ENCODE measurements at places on chromosomes 4 and X.

DNA sequence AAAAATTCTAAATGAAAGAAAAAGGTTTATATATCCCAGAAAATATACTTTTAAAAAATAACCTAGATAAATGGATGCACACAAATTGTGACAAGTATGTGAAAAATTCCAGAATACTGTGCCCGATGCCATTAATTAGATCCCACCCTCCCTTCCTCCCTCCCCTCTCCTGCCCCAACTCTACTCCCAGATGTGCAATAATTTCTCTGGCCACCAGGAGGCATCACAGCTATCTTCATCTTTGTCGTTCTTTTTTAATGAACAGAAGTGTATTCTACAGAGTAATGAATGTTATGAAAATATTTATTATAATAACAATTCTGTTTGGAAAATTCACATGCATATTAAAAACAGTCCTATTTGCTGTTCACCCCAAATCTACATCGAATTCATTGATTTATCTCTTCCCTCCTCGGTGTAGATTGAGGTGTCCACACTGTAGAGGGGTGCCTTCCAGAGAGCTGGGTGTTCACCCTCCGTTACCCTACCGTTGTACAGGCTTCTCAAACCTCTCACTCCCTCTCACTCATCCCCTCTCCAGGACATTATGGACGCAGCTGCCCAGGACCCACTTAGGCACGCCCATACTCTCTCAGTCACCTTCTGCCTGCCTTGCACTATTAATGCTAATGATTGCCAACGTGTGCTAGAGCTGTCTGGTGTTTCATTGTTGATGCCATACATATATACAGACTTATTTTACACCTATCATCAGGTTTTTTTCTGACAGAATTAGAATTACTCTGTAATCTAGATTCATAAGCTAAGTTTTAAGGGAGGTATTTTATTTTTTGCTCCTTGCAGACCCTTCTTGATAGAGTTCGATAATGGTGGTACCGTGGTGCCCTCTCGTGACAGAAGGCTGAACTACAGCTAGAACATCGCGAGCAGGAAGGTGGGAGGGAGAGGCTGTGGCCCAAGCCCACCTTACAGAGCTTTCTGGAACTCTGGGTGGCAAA, 14.1 kb downstream of the RAB40AL start:
- DNase-seq: peak; percentile 64

GRCh38 chr4:5883916-5884315, 9.0 kb downstream of the CRMP1 start:
- DNase-seq: peak; percentile 64

DNA sequence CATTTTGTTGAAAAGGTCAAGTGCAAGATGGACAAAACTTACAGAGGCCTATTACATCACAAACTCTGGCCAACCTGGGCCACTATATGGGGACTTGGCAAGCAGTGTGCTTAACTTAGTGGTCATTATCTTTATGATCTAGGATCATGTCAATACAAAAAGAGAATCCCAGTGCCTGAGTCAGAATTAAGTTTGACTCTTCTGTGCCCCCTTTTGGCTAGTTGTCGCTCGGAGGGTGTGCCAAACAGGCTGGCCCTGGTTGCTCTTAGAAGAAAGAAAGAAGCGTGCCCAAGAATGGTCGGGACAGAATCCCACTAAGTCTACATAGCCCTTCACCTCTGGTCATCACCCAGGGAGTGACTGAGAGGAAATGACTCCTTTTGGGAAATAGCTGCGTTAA, 100.1 kb downstream of the EIF4E start:
- DNase-seq: peak; percentile 45

GRCh38 chr4:99027304-99027703, 31.8 kb downstream of the METAP1 start:
- no peak for DNase-seq

DNA sequence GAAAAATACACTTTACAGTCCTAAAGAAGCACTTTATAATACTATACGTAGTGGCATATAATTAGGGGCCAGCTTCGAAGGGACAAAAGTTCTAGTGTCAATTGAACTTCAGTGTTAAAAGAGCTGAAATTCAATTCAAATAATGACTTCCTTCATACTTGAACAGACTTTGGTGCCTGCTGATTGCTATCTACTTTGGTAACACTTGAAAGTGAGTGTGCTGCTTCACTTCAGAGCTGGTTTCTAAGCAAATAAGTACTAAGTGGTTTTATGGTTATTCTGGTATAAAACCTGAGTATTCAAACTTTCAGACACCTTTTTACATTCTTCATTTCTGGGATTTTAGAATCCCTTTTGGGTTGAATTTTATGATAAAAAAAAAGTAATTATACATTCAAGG, 107.0 kb downstream of the SLC4A4 start:
- DNase-seq: no peak

DNA sequence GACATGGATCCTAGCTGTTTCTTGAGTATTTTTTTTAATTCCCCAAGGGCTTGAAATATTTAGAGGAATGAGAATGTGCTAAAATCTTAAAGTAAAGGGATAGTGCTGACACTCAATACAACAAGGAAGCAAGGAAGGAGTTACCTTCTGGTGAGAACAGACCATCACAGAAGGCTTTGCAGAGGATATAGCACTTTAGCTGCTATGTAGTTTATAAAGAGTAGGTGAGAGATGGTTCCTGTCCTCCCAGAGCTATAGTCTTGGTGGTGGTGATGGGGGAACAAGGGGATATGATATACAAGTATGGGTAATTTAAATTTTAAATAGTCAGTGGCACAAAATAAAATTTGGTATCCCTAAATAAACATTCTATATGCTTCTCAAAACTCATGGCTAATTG, 47.6 kb downstream of the MTHFD2L start:
- no peak for DNase-seq

DNA sequence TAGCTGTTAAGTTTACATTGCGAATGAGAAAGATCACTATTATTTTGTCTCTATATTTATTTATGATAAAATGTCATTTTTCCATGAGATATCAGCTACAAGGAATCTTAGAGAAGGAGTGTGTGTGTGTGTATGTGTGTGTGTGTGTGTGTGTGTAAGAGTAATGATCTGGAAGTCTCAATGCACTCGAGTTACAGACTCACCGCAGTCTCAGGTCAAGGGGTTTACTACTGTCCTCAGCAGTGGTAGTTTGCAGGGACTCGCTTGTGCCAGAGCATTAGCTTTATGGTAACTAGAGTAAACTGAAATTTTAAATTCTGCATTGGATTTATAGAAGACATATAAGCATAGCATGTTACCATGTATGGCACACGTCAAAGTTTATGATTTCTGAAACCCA, 30.8 kb downstream of the LRP2BP start:
- no peak for DNase-seq

DNA sequence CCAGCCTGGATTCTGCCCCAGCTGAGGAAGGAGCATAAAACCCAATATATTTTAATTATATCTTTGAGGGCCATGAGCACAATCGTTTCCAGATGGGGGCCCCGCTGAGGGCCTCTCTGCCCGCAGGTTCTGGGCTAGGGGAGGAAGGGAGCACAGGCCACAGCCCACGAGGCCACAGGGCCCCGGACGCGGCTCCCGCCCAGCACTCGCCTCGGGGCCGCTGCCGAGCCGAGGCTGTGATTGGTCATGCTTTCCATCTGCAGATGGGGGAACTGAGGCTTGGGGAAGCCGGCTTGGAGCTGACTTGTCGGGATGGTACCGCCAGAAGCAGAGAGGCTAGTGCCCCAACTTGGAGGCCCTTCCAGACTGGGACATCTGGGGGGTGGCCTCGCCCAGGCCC, 34.0 kb downstream of the TACC3 start:
- DNase-seq: no peak

GRCh38 chrX:143571521-143571920, 54.2 kb upstream of the SPANXN3 start:
- no peak for DNase-seq

- DNase-seq: no peak
Measured at GRCh38 chr4:31239886-31240285, 519.7 kb downstream of the PCDH7 start.

DNA sequence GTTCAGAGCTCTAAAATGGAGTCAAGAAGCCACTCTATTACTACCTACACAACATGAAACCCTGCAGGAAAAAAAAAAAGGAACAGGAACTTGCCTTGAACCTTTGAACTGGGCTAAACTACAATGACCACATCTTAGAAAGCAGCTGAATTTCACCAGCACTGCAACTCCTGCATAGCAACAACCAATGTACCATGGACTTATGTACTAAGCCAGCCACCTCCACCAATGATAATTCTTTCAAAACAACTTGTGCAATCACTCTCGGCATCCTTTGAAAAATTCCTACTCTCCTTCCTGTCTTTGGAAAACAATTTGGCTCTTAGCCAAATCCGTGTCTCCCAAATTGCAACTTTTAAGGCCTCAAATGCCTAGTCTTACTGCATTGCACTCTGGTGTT, 26.8 kb upstream of the FMR1 start:
- DNase-seq: no peak

- DNase-seq: peak; percentile 94
Measured at GRCh38 chr4:146175541-146176453, at the start of gene LSM6. Gene LSM6 (plus strand): TSS chr4:146175718. CDS start chr4:146182922, 7,204 bp downstream.

GRCh38 chrX:1781766-1782165, 166.9 kb downstream of the ASMT start:
- DNase-seq: no peak

GRCh38 chr4:116217781-116218180, 867.6 kb downstream of the TRAM1L1 start:
- DNase-seq: no peak

DNA sequence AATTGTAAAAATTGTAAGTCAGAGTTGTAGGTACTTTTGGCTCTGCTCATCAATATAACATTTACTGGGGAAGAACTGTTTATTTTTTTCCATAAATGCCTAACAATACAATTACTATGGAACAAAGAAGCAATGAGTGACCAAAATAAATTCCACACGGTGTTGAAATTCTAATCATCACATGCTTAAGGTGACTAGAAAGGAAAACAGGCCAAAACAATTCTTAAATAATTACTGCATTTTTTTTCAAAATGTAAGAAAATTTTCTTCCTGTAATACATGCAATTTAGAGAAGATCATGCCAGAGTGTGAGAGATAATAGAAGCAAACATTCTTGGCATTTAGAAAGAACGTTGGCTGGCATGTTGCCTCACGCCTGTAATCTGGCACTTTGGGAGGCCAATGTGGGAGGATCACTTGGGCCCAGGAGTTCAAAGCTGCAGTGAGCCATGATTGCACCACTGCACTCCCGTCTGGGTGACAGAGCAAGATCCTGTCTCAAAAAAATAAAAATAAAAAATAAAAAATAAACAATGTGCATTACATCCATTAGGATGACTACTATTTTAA, 22.5 kb downstream of the C4orf46 start:
- DNase-seq: no peak

- DNase-seq: peak; percentile 88
Measured at GRCh38 chrX:119887721-119888425, 7.8 kb upstream of the AKAP14 start.

DNA sequence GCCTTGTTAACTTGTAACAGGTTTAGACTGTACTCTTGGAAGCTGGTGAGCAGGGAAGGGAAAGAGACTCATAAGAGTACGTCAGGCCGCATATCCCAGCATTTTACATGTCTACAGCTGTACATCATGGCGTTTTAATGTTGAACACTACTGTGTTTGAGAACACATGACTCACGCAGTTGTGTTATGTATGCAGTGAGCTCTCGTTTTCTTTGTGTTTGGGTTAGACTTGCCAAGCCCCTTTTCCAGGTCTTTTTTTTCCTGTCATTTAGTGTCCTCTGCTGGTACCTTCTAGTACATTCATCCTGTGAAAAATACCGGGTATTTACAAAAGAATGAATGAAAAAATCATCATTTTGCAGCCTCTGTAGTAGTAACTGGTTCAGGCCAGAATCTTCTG, 35.3 kb downstream of the SMS start:
- no peak for DNase-seq

- DNase-seq: no peak
Measured at GRCh38 chrX:30904186-30904585, 15.1 kb upstream of the TAB3 start.

DNA sequence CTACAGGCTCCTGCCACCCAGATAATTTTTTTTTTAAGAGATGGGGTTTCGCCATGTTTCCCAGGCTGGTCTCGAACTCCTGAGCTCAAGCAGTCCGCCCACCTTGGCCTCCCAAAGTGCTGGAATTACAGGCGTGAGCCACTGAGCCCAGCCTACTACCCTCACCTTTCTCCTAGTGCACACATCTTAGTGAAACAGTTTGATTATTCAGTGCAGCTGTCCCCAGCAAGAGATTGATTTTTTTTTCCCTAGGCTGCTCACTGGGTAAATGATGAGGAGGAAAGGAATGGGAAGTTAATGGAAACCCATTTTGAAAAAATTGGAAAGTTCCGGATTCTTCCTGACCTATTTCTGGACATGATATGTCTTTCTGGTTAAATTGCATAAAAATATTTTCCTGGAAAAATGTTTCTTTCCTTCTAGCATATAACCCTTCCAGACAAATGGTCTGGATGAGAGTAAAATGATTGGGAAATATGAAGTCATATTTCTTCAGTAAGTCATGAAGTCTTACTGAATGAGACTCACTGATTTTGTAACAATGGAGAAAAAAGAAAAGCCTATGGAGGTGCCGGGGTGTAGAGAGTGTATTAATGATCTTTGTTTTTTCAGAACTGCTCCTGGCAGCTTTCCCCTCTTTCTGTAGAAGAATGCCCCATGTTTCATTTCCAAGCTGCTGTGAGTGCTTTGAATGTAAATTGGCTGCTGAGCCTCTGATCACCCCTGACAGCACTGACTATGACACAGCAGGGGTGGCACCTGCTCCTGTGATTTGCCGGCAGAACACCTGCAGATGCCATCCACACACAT, 19.5 kb upstream of the ZNF41 start:
- no peak for DNase-seq

DNA sequence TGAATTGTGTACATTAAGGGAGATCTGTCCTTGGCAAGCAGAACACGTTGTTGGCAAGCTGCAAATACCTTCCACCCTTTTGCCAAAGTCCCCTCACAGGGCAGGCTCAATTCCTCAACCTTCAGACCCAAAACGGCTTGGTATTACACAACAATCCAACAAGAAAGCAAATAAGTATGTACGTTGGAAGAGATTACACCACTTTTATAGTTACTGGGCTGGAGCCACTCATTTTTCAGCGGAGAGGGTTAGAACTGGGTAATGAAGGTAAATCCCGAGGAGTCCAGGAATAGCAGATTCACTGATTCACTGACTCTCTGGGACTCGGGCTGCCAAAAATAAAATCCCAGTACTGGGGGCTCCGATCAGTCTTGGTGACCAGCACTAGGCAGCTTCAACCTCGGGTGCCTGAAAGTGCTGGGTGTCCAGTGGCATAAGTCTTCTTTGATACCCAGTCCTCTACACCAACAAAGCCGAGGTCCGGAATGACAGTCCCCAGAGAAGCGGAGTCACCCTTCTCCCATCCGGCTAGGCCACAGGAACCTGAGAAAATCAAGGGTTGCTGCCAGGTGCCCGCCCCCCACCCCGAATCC, 587 bp downstream of the TIMM8A start:
- DNase-seq: no peak
